ENCODE measurements at places on chromosomes 3 and 15.

- no peak for DNase-seq
Observed at GRCh38 chr3:128706086-128706615, 19.8 kb upstream of the RAB7A start.

- DNase-seq, result no peak
Observed at GRCh38 chr3:135916310-135916709, 49.2 kb upstream of the PPP2R3A start.

- DNase-seq, result no peak
Observed at GRCh38 chr15:77228828-77229227, 157.9 kb upstream of the TSPAN3 start.

DNA sequence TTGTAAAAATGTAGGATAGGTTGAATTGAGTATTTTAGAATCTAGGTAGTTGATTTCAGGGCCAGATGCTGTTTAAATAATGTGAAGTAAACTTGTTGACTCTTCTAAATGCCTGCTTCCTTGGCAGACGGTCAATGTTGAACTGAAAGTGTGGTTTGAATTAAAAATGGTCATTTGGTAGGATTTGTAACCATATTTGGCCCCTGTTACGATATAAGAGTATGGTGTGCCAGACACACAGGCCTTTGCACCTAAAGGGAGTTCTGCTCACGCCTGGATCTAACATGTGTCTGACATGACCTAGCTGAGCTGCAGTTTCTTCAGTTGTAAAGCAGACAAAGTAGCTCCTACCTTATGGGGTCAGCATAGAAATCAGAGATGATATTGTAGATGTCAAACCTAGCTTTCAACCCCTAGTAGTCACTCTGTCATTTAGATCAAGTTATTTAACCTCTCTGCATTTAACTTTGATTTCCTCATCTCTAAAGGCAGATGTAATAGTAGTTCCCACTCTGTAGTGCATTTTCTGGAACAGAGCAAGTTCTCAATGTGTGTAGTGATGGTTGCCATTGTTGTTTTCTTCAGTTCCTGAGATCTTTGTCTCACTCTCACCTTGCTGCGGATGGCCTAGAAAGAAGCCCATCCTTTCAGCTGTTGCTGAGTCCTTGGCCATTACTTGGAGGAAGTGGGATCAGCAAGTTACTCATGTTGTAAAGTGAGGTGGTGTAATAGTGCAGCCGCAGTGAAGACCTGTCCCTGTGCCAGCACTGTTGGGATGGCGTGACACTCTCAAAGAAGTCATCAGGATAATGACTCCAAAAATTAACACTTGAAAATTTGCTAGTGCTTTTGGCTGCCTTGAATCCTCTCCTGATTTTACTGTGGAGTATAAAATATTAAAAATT is 90.2 kb downstream of the GHSR start:
- DNase-seq, result no peak

GRCh38 chr3:141686466-141687291 is 51.4 kb upstream of the RNF7 start:
- no peak for DNase-seq

DNA sequence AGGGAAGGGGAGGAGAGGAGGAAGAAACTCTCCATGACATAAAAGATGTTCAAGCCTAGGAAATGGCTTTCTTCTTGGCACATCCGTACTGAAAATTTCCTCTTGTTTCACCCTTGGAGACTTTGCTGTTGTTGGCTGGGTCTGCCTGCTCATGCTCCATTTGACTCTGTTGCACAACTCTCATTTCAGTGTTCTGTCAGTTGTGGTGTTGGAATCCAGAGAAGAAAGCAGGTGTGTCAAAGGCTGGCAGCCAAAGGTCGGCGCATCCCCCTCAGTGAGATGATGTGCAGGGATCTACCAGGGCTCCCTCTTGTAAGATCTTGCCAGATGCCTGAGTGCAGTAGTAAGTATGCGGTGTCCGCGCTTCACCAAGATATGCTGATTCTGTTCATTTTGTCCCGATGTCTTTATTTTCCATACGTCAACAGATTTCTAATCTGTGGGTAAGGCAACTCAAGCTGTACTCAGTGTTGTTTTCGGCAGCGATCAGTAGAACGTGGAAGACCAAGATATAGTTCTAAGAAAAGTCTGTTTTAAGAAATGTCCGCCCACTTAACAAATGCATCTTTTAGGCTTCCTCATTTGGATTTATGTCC is 265.2 kb upstream of the GOLGA6L4 start:
- no peak for DNase-seq

GRCh38 chr3:184678317-184679055 is 33.4 kb downstream of the MAGEF1 start:
- DNase-seq, result no peak

- DNase-seq, result no peak
Observed at GRCh38 chr3:22526266-22526837, 676.8 kb upstream of the UBE2E2 start.

GRCh38 chr15:73752806-73753193 is 351 bp downstream of the INSYN1 start:
- no peak for DNase-seq

DNA sequence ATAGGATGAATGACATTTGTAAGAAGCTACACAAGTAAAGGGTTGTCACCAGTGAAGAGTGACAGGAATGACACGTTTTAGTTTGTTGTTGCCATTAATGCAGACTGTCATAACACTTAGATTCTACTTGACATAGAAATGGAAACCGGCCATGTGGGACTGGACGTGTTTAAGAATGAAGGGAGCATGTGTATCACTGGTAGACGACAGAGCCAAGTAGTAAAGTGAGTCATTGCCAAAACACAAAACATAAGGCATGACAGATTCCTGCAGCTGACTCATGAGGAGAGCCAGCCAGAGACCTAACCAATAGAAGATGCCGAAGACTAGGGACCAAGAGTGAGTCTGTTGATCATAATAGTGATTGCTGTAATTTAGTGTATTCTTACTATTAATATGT is 106.2 kb upstream of the PLAAT1 start:
- DNase-seq, result no peak

DNA sequence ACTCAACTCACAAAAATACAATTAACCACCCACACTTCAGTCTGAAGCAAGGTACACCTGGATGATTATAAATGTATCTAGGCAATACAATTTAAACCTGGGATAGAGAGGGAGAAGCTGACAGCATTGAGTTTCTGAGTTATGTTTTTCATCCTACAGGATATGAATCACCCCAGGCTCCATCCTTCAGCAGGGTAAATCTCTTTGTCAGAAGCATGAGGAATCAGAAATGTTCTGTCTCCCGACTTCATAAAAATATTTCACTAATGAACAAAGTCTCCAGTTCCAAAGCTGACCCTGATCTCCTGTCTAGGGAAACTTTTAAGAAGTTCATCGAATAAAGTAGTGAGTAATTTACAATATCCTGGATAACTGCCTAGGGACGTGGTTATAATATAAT is 25.5 kb upstream of the FRMD4B start:
- DNase-seq, result no peak

DNA sequence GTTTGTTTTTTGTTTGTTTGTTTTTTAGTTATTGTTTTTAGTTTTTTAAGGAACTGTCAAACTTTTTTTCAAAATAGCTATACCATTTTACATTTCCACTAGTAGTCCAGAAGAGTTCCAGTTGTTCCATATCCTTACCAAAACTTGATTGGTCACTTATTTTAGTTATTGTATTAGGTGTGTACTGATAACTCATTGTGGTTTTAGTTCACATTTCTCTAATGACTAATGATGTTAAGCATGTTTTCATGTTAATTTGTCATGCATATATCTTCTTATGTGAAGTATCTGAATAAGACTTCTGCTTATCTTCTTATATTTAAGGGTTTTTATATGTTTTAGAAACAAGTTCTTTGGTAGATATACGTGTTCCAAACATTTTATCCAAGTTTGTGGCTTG is 89.5 kb downstream of the CD200R1L start:
- DNase-seq, result no peak

All from T follicular helper cell (primary cell).